HT1080 (cell line): ENCODE measurements at places on chromosomes 16 and 17.

DNA sequence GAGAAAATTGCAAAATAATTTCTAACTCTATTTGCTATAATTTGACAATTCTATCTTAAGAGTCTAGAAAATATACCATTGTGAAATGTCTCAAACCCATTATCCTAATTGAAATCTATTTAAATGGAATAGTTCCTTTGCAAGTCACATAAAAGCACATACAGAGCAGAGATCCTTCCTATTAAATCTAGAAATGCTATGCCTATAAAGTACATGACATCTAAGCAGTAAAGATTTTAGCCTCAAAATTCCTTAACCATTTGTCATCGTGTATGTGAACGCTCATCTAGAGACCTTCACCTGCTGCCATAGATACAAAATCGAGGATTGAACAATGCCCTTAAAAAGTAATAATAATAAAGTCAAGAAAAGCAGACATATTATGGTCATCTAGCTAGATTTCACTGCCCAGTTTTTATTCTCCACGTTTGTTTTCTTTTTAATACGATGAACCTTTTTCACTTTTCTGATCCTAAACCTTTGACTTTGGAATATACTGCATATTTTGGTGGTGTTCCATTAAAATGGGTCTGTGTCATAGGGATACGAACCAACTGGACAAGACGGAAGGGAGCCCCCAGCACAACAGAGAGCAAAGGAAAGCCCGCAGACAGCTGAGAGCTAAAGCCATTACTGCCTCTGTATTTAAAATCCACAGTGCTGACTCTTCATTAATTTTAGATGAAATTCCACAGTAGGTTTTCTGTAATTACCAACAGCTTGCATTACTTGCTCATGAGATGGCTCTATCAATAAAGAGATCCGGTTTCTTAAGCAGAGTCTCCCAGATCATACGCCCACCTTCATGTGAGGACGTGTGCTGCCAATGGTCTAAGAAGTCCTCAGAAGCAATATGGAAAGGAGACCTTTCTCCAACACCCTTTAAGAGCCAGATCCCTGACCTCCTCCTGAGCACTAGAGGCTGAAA lies 17.6 kb downstream of the TEX2 start:
- DNase-seq, result peak; percentile 56

DNA sequence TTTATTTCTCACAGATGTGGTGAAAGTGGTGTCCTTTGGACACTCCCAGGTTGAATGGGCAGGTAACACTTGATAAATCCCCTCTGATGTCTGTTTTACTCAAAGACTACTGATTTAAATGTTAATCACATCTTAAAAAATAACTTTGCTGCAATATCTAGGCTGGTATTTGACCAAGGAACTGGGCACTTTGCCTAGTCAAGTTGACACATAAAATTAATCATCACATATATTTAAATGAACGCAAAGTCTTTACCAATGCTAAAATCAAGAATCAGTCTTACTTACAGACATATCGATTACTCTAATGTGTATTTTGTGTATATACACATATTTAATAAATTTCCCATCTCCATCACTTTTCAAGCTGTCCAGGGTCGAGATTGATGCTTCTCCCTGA lies 7.0 kb downstream of the MT2A start:
- peak; percentile 42 for DNase-seq

- DNase-seq, result no peak
Measured at GRCh38 chr17:56495556-56495955, 97.9 kb upstream of the NOG start.

DNA sequence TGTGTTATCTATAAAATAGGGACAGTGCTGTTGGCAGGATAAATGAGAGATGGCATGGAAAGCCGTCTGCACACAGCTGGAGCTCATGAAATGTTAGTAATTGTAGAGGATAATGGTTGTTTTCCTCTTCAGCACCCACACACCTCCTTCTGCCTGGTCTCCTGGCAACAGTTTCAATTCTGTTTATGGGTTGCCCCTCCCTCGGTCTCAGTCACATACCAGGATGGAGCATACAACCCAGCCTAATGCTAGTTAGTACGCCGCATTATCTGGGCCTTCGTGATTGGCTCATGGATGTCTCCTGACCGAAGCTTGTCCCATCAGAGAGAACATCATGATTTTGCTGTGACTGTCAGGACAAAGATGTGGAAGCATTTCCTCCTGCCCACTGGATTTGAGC lies 126.2 kb upstream of the WSCD1 start:
- no peak for DNase-seq

GRCh38 chr17:41917192-41917591 lies 1.6 kb downstream of the ACLY start:
- DNase-seq, result peak; percentile 36
